OCI-LY7 (cell line): ENCODE measurements at places on chromosomes 7 and 10. TPM values are rescaled to one million over a fixed set of nuclear protein-coding genes. Genes with fewer than 3 reads are reported as not detected.
A peak's percentile ranks its signal among the peaks of the same experiment; 100 is the strongest.

- peak; percentile 15 for DNase-seq
Observed at GRCh38 chr10:44306762-44307161, 78.1 kb downstream of the CXCL12 start.

CLDN4 gene
- total RNA-seq, result 0.90 and 1.0 TPM in 2 replicates

DNA sequence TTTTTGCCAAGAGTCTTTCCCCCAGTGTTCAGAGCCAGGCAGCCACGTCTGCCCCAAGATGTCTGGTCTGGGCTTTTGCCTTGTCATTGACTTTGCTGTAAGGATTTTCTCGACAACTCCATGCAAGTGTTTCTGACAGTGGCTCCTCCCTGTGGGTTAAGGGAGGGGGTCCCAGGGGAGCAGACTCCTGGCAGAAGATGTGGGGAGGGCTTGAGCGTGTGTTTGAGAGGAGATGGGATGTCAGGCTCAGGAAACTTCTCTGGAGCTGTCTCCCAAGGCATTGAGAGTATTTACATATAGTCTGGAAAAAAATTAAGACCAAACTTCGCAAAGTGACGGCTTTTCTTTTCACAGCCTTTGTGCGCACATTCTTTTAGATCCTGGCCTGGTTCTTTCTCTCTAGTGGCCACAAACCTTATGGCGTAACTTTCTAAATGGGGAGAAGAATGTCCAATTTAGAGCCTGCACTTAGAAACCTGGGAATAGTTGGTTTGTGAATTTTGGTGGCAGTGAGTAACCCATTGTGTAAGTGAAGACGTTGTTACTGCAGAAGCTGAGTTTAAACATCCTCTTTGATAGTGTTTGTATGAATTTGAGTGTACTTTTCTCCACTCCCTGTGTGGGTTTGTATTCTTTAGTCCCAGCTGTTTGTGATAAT, 201.5 kb downstream of the LRMDA start:
- DNase-seq, result no peak

GRCh38 chr7:124205526-124205925, 172.7 kb upstream of the TMEM229A start:
- DNase-seq, result no peak

LANCL2 gene
- total RNA-seq, result 6.5 and 7.8 TPM in 2 replicates

LEP gene
- total RNA-seq, result not detected in 2 replicates

DNA sequence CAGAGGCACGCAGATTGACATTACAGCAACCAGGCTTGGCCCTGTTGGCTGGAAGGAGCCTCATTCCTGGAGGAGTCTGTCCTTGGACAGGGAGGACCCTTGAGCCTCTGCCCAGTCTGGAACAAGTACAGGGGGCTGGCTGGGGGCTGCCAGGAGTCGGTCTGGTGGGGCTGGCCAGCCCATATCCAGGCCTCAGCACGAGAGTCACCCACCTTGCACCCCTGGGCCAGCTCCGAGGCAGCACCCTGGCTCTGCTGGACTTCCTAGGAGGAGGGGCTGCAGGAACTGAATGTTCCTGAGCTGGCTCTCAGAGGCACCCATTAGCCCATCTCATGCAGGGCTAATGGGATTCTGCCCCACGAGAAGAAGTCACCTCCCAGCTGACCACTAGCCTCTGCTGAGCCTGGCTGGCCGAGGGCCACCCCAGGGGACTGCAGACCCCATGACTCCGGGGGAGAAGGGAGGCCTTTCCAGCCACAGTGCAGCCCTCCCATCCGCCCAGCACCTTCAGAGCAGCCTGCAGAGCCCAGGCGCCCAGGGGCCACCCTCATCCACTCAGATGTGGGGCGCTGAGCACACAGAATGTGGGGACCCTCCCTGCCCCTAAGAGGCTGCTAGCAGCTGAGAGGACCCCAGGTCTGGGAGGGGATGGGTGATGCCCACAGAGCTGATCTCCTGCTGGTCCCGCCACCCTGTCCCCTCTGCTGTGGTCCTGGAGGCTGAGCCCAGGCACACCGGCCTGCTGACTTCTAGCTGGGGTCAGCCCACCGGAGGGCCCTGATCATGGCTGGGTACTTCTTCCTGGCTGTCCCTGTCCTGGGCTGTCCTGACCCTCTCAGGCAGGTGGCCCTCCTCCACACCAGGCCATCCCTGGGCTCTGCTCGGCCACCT, 14.8 kb upstream of the INPP5A start:
- no peak for DNase-seq

GRCh38 chr7:157691586-157692459, 355.0 kb downstream of the DNAJB6 start:
- no peak for DNase-seq

DNA sequence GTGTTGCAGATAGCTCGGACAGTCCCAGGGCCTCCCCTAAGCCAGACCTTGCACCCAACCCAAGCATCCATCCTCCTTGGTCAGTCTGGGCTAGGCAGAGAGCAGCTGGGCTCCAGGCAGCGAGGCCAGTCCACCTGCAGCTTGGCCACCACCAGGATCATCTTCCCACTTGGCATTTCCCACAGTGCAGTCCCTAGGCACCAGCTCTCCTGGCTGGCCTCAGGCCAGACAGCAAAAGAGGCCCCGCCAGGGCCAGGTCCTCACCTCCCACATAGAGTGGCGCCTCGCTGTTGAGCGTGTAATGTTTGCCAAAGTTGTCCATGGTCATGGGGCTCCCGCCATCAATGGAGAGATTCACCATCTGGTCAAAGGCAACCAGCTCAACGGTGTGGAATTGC, 171.7 kb downstream of the LCOR start:
- DNase-seq, result no peak

DNA sequence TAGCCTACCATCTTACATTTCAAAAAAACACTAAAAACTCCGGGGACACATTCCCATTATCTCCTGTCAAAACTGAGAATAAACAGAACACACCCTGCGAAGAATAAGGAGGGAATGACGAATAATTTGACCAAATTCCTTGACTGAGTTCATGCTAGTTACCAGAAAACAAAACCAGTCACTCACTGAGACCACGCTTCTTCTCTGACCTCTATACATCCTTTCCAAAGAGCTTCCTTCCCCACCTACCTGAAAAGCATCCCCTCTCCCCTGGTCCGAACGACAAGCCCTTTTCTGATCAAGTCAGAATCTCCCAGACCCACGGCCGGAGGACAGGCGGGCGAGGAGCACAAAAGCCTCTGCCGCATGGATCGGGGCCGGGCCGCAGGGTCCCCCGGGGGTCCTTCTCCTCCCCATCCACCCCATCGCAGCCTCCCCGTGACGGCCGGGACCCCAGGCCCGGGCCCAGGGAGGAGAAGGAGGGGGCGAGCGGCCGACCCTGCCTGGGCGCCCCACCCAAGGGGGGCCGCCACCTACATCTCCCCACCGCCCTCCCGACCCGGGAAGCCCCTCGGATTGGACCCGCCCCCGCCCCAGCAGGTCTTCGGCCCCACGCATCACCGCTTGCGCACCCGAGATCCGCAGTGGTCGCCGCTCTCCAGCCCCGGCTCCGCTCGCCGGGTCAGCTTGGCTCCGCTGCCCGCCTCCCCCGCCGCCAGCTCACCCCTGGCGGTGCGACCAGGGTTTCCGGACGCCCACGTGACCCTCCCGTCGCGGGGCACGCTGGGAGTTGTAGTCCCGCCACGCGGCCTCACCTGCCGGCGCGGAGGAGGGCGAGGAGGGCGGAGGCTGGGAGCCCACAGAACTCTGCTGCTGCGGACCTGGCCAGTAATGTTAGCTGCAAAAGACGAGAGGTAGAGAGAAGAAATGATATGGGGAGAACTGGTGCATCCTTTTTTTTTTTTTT, at the start of gene SLC37A3:
SLC37A3 (minus strand) TSS at position 747 of the 967 bp plus-strand sequence. CDS start 16,004 bp downstream, outside the sequence.
- DNase-seq, result peak; percentile 83

RPEL1 gene
- total RNA-seq, result not detected in 2 replicates

IL2RA gene
- 22.3 and 27.5 TPM in 2 replicates for total RNA-seq

DNA sequence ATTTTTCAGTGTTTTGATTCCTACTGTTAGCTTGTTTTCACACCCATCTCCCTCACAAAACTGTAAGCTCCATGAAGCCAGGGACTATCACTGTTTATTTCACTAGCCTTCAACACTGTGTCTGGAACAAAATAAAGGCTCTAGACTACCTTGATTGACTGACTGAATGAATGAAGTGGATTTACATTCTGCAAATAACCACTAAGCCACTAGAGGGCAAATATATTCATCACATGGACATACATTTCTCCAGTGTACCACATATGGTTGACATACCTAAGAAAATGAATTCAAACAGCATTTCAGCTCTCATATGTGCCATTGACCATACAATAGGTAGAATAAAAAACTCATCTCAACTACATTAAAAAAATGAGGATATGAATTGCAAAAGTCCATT, 185.9 kb downstream of the RAB11FIP2 start:
- DNase-seq, result peak; percentile 11

SLC18A3 gene
- not detected in 2 replicates for total RNA-seq

GRCh38 chr7:29920491-29920890, 69.1 kb downstream of the SCRN1 start:
- DNase-seq, result no peak

DNA sequence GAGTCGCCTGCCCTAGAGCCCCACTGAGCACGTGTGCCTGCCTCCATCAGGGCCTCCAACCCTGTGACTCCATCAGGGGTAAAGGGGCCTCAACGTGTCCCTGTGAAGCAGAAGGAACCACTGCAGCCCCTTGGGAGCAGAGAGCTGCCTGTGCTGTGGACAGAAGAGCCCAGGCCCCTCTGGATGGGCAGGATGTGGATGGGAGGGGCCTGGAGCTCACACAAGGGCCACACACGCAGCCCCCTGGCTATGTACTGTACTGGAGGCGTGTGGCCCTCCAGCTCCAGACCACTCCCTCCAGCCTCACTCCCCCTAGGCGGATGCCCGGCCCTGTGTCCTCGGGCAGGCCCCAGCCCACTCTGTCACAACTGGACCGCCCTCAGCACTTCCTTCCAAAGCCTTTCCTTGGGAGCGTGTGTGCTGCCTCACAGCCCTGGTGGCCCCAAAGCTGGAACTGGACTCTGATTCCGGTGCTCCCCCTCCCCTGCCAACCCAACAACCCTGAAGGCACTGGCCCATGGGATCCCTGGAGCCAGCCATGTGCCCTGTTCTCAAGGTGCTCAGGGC, 238.0 kb downstream of the TCERG1L start:
- DNase-seq, result no peak

AASS gene
- not detected in 2 replicates for total RNA-seq

GRCh38 chr7:55272328-55272727, 92.8 kb upstream of the LANCL2 start:
- no peak for DNase-seq

GRCh38 chr7:155789001-155789725, 23.1 kb downstream of the SHH start:
- no peak for DNase-seq

ATE1 gene
- 44.7 and 45.2 TPM in 2 replicates for total RNA-seq

DNA sequence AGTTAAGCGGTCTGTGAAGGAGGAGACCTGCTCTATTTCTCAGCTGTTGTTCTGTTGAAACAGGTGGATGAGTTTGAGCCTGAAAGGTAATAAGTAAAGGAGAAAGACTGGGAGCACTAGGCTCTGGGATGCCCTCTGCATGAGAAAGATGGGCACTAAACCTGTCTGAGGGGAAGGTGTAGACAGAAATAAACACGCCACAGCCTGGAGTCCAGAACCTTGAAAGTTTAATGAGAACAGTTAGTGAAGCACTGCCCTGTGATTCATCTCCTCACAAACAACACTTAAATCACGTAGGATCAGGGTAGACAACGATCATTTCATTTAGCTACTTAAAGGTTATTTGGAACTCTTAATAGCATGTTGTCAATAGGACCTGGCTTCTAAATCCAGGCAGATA, 193.1 kb downstream of the PHTF2 start:
- no peak for DNase-seq

CNTNAP2 gene
- total RNA-seq, result 0.41 TPM in 1 of 2 replicates, not detected in the other

AOAH gene
- 0.61 and 0.79 TPM in 2 replicates for total RNA-seq

DNA sequence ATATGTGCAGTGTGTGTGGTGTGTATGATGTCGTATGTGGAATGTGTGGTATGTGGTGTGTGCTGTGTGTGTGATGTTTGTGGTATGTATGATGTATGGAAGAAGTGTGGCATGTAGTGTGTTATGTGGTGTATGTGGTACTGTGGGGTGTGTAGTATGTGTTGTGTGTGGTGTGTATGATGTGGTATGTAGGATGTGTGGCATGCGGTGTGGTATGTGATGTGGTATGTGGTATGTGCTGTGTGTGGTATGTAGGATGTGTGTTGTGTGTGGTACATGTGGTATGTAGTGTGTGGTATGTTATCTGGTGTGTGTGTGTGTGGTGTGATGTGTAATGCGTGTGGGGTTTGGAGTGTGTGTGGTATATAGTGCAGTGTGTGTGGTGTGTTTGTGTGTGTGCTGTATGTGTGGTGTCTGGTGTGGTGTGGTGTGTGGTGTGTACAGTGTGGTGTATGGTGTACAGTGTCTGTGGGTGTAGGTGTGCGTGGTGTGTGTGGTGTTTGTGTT, 129.6 kb downstream of the ATP6V0E2 start:
- DNase-seq, result no peak

- no peak for DNase-seq
Observed at GRCh38 chr10:49579621-49580020, 30.5 kb upstream of the SLC18A3 start.

DNA sequence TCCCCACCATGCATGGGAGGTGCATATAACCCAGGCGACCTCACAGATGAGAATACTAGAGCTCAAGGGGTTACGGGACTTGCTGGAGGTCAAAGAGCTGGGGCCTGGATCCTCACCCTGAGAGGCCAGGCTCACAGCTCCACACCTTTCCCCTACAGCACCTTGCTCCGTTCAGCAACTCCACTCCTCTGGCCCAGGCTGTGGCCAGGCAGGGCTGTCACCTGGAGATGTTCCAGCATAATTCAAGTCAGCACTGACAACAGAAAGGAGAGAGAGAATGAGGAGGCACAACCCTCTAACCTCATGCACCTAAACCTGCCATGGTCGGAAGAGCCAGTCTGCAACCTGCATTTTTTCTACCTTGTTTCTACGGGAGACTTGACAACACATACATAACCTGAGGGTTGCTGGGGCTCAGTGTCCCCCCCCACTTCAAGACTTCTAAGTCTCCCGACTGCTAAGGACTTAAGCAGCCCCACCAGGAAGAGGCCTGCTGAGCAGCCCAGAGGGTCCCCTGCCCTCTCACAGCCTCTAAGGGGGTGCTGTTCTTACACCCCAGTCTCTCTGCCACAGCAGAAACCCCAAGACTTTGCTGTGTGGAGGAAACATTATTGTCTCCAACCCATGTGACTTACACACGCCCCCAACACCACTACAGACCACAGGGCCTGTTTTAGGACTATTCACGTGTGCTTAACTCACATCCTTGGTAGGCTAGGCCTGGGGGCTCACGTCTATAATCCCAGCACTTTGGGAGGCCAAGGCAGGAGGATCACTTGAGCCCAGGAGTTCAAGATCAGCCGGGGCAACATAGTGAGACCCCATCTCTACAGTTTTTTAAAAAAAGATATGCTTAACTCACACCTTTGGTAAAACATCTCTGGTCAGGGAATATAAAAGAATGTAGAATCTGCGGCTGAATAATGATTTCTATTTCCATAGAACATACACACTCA, 175.6 kb downstream of the FAM107B start:
- DNase-seq, result no peak

DNA sequence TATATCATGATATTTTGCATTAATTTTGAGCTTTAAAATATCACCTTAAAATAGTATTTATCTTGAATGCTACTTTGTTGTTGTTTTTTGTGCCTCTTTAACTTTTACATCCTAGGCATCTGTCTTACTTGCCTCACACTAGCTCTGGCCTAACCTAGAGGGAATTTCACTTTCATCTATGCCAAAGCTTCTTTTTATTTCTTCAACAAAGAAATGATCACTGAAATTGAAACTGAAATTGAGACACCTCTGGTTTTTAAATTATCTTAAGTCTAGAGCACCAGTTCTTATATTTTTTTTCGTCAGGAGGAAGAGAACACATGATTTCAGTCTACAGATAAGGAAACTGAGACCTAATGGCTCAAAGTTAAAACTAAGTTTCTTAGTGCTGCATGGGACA, 3.5 kb upstream of the SCIN start:
- no peak for DNase-seq
